ENCODE measurements at places on chromosomes 7 and 10.

DNA sequence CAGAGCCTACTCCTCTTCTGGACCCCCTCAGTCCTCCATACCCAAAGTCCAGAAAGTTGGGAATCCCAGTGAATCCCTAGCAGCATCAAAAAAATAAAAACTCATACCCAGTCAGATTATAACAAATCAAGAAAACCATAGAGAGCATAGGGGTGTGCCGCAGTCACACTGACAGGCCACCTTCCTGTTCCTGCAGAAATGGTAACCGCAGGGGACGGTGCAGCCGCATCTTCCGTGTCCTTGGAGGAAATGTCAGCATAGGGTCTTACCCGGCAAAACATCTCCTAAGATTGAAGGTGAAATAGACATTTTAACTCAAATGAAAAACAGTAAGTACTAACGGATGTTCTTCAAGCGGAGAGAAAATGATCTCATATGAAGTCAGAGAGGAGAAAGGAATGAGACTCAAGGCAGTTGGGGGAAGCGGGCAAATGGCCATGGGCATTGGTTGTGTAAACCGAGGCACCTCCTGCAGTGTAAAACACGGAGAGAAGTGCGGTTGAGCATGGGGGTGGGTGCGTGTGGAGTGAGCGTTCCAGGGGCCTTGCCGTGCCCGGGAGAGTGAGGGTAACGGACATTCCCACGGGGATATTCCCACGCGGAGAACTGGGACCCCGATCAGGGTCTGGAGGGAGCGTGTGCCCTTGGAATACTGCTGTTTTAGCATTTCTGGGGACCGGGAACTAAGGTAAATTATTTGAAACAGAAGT, 110.8 kb downstream of the NKX6-2 start:
- DNase-seq, result no peak

GRCh38 chr7:13017881-13018280, 330.4 kb downstream of the ARL4A start:
- no peak for DNase-seq

DNA sequence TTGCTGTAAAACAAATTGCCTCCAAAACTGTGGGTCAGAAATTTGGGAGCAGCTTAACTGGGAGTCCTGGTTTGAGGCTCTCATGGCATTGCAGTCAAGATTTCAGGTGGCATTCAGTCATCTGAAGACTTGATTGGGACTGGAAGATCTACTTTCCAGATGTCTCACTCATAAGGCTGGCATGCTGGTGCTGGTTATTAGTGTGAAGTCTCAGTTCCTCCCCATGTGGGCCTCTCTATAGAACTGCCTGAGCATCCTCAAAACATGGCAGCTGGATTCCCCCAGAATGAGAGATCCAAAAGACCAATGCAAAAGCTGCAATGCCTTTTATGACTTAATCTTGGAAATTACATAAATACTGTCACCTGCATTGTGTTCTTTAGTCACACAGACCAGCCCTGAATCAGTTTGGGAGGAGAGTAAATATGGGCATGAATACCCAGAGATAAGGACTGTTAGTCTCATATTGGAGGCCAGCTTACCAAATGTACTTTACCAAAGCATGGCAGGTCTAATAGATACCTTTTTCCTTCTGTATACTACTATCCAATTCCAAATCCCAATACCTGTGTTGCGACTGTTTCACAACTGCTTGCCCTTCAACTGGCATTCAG, 6.5 kb upstream of the HERPUD2 start:
- DNase-seq, result no peak

GRCh38 chr7:95922191-95922590, 149.8 kb downstream of the DYNC1I1 start:
- no peak for DNase-seq

- no peak for DNase-seq
Observed at GRCh38 chr10:52654201-52654600, 118.4 kb downstream of the MBL2 start.

GRCh38 chr7:121202834-121203233, 126.0 kb upstream of the WNT16 start:
- DNase-seq, result no peak

GRCh38 chr10:114402871-114403540, 1.3 kb downstream of the AFAP1L2 start:
- DNase-seq, result peak; percentile 47

DNA sequence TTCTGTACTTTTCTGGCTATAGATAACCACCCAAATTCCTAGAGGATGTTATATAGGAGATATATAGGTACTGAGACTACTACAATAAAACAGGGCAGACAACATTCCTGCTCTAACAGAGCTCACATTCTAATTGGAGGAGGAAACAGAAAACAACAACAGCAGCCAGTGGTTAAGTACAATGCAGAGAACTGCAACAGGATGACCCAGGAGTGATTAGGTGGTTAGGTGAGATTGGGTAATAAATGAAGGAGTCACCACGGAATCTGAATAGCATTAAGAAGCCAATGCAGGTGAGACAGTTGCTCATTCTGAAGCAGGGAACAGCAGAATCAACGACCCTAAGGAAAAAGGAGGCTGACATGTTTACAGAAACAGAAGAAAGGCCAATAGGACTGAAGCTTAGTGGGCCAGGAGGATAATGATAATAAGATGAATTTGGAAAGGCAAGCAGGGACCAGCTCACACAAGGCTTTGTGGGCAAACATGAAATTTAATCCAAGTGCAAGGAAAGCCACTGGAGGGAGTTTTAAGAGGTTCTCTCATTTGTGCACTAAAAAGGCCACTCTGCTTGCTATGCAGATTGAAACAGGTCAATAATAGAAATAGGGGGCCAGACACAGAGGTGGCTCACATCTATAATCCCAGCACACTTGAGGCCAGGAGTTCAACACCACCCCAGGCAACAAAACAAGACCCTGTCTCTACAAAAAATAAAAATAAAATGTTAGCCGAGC, 16.9 kb upstream of the REEP3 start:
- DNase-seq, result peak; percentile 39

DNA sequence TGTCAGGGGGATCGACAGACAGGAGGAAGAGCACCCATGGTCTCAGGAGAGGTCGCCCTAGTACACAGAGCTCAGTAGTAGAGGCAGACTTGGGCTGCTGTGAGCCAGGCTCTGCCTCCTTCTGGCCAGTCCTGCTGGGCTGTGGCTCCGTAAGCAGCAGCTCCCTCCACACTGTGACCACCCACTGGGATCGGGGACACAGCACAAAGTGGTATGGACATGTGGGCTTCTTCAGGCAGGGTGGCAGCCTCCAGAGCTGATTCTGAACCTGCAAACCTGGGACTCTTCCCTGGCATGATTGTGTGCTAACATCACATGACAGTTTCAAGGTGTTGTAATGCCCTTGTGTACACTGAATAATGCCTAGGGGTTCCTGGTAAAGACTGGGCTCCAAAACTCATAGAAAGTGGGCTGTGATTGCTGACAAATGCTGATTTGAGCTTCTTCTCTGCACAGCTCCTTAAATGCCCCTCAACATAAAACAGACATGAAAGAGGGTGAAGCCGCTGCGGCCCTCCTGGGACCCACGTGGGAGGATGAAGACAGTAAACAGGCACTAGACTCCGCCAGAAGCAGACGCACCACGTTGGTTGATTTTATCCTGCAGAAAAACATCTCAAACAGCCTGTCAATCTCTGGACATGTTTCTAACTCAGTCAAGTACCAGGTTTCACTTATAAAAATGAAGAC, 76.7 kb downstream of the GPR26 start:
- DNase-seq, result no peak

GRCh38 chr7:115953592-115954255, 76.8 kb downstream of the TFEC start:
- DNase-seq, result no peak

DNA sequence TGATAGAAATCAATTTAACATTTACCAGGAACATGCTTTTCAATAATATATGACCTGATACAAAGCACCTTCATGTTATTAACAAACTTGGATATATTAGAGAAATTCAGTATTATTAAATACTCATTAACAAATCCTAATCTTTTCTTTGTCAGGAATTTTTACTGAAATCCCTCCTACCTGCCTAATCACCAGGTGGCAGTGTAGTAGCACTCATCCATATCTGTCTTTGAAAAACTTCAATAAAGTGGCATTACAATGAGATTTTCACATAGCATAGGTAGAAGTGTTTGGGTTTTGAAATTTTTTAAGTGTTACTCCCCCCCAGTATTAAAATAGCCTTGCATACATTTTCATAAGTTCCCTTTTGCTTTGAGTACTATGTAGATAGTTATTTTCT, 1246.6 kb upstream of the LRRN3 start:
- peak; percentile 7 for DNase-seq

DNA sequence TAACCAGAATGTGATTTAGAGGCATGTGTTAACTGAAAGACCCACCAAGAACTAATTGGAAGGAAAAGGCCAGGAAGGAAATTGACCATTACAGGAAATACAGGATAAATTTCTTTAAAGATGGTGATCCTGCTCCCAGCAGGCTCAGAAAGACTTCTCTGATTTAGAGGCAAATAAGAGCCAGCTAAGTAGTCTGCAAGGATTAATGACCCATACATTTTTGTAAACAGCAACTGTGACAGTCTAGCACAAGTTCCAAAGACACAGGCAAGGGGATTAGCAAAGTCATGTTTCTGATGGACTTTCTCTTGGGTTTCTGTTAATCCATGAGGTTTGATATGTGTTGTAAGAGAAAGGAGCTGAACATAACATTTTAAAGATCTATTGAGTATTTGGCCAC, 425.0 kb downstream of the HTR7 start:
- DNase-seq, result no peak

- no peak for DNase-seq
Observed at GRCh38 chr7:139634087-139634486, 110.6 kb downstream of the CLEC2L start.

- DNase-seq, result no peak
Observed at GRCh38 chr7:36865019-36865418, 140.7 kb upstream of the AOAH start.

- DNase-seq, result no peak
Observed at GRCh38 chr10:120571266-120571665, 114.2 kb downstream of the PLPP4 start.

GRCh38 chr7:732556-732955, 5.5 kb upstream of the PRKAR1B start:
- no peak for DNase-seq

- DNase-seq, result no peak
Observed at GRCh38 chr10:132817701-132818211, 31.8 kb upstream of the NKX6-2 start.

DNA sequence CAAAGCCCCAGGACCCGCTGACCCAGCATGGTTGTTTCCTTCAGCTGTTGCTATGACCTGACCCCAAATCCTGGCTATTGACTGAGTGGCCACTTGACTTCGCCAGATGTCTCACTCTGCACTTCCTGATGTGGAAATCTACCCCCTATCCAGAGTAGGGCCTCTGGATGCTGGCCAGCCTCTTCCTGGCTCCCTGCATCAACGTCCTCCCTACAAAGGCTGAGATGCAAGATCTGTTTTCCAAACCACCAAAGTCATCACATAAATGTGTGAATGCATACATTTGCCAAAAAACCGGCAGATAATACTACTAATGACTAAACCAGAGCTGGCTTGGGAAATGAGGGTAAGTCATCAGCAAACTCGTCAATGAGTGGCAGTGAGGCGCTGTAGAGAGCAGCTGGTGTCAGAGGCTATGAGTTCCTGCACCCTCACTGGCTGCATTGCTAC, 70.4 kb downstream of the PYROXD2 start:
- no peak for DNase-seq

DNA sequence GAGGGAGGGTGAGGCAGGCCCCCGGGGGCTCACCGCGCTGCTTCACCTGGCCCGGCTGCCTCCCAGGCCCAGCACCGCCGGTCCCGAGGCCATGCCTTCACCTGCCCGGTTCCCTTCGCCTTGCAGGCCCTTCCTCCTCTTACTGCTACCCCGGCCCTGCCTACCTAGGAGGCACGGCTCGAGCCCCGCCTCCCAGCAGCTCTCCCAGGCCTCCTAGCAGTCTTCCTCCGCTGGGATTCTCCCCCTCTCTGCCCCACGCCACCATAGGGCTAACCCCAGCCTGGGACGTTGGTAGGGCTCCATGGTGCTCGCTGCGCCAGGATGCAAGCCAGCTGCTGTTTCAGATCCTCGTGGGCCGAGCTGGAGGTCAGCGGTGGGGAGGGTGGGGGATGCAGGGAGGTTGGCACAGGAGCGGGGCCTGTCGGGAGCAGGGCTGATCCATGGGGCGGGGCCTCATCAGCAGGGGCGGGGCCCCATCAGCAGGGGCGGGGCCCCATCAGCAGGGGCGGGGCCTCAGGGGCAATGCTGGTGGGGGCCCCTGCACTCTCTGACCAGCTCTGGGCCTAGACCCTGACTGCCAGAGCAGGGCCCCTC, 63.3 kb downstream of the RASGEF1A start:
- no peak for DNase-seq

DNA sequence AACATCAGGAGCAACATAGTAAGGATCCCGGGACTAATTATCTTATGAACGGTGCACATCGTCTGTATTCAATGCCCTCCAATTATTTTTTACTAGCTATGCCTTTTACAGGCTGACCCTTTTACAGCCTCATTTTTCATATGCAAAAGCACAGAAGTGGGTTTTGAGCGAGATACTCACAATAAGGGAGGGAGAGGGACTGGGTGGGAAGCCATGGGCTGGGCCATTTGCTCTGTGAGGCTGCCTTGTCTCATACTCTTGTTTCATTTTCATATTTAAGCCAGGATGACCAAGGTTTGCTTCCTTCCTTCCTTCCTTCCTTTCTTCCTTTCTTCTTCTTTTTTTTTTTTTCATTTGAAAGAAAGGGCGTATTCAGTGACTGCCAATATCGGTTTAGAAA, 259.3 kb downstream of the TRIL start:
- no peak for DNase-seq

GRCh38 chr10:100978121-100978900, 9.0 kb downstream of the MRPL43 start:
- DNase-seq, result no peak

DNA sequence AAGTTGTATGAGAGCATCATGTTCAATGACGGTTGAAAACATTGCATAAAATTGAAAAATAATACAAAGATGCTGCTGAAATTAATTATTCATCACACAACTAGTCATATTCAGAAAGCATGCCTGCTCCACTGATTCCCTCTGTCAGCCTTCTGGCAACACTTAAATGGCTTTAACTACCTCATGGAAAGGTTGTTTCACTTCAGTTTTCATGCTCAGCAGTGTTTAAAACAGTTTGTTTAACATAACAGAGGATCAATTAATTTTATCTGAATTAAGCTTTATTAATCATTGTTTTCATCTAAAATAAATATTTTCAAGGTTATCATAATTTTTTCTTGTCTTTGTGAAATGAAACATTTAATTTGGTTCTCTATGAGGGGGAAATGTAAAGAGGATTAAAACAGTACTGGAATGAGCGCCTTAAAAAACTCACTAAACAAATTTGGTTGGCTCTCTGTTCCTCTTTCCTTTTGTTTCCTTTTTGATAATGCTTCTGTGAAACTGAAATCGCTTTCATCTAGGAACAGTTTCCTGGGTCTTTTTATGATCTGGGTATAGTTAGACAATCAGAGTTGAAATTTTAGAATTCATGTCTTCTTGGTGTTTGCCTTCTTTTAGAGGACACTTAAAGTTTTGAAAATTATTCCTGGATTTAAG, 427.4 kb downstream of the SH2D4B start:
- DNase-seq, result no peak

GRCh38 chr10:14569274-14570060, 205.2 kb downstream of the FAM107B start:
- DNase-seq, result no peak
